ENCODE measurements at places on chromosomes 4 and X. TPM values are rescaled to one million over a fixed set of nuclear protein-coding genes. Genes with fewer than 3 reads are reported as not detected.

NLGN4X gene
- 0.04 TPM for total RNA-seq

REPS2 gene
- 1.3 TPM for total RNA-seq

SLC49A3 gene
- total RNA-seq = 0.16 TPM

PPEF2 gene
- total RNA-seq = not detected

ALB gene
- total RNA-seq = not detected

TEX13B gene
- total RNA-seq = not detected

FGF2 gene
- total RNA-seq = 57.2 TPM

USP51 gene
- total RNA-seq = 0.54 TPM

TBC1D8B gene
- total RNA-seq = 1.2 TPM

ERVMER34-1 gene
- total RNA-seq = 0.49 TPM

Data from A549 treated with Mapracorat at 1 μM for 4 hours (cell line).